Stimulated activated CD4-positive, alpha-beta T cell treated with anti-CD3 and anti-CD28 coated beads, Interleukin-4, amount 100 ng/mL, for 24 hours (primary cell): ENCODE measurements at places on chromosomes 2 and 18.

- no peak for DNase-seq
Observed at GRCh38 chr18:3217948-3218647, 1.7 kb downstream of the MYOM1 start.

DNA sequence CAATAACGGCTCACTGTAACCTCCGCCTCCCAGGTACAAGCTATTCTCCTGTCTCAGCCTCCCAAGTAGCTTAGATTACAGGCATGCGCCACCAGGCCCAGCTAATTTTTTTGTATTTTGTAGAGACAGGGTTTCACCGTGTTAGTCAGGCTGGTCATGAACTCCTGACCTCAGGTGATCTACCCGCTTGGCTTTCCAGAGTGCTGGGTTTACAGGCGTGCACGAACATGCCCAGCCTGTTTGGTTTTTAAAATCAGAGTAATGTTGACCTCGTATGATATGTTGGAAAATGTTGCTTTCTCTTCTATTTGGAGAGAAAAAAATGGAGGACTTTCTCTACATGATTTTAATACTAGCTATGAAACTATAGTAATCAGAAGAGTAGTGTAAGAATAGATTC lies 386.2 kb downstream of the PTH2R start:
- DNase-seq: no peak

DNA sequence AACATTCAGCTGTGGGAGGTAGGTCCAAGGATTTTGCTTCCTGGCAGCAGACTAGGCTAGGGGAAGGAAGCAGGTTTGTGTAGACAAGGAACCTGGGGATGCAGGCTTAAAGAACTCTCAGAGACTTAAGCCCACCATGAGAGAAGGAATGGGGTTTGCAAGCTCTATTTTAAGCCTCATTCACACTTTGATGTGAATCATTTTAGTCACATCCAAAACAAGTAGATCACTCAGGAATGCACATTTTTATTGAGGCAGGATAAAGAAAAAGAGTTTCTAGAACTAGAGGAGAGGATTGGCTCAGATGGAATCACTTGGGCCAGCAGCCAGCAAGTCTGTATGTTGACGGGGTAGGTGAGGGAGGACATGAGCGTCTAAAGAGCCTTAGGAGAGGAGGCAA lies 3.3 kb upstream of the NAPG start:
- DNase-seq: no peak

- no peak for DNase-seq
Observed at GRCh38 chr18:8356001-8356400, 253.2 kb upstream of the RAB12 start.

DNA sequence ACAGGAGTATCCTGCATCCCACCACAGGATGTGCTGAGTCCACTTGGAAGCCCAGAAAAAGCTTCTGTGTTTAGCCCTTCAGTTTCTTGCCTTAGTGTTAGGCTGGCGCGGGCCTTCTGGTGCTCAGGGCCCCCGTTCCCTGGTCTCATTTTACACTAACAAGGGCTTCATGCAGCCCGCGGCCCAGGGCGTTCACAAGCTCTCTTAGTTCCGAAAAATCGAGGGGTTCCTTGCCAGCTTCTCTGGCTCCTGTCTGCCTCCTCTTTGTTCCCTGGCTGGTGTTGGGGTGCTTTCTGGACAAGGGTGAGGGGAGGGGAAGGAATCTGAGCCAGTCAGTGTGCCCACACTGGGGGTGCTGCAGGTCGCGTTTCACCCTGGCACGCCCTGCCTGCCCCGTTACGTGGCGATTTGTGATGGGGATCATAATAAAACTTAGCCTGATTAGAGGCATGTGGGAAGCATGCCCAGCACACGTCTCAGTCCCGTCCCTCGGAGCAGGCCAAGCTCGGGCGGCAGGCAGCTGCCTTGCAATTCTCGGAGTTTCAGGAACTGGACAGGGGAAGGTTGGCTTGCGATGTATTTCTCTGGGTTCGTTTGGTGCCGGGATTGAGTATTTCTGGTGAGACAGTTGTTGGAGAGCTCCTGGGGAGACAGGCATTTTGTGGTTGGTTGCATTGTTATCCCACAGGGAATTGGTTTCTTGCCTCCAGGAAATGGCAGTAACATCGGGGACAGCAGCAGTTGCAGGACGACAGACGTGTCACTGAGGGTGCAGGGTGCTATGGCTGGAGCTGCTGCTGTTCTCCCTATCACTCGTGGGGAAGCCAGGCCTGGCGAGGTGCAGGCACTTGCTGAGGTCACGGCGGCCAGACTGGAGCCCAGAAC lies 22.9 kb downstream of the SH3BP4 start:
- no peak for DNase-seq

GRCh38 chr2:204909791-204910190 lies 364.5 kb downstream of the PARD3B start:
- DNase-seq: no peak

DNA sequence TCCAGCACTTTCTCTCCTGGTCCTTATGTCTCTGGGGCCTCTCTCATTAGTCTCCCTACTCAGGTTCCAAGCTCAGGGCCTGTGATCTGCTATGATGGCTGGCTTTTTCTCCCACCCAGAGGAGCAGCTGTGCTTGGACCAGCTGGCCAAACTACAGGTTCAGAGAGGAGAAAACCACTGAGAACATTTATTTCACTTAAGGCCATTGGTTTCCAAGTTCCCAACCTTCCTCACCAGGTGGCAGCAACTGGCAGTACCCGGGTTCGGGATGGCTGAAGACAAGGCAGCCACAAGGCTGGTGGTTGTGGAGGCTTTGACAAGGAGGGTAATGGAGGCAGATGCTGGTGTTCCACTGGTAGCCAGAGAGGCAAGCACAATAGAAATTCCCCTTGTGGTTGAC lies 29.9 kb upstream of the SELENOI start:
- DNase-seq: no peak

GRCh38 chr18:8423051-8423557 lies 186.1 kb upstream of the RAB12 start:
- DNase-seq: no peak

GRCh38 chr2:207317378-207317984 lies 151.7 kb upstream of the KLF7 start:
- DNase-seq: no peak

- no peak for DNase-seq
Observed at GRCh38 chr2:182426082-182426917, 536 bp downstream of the PDE1A start.

GRCh38 chr2:65450393-65450792 lies 18.0 kb upstream of the SPRED2 start:
- DNase-seq: no peak

- no peak for DNase-seq
Observed at GRCh38 chr18:47587587-47587986, 336.1 kb upstream of the SKOR2 start.

DNA sequence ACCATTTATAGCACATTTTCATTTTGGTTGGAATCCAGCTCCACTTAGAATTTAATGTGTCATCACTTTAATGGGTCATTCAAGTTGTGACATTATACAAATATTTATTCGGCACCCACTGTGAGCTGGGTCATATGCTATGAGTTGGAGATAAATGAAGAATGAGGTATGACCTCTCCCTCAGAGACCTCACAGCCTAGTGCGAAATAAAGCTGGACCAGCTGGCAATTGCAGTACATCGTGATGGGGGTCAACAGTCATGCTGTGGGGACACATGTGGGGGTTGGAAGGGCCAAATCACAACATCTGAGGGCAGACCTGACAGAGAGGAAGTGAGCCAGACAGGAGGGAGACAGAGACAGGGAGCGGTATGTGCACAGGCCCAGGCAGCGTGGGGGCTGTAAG lies 175.4 kb downstream of the MAIP1 start:
- no peak for DNase-seq

GRCh38 chr2:88764850-88765153 lies 73.3 kb downstream of the RPIA start:
- no peak for DNase-seq

DNA sequence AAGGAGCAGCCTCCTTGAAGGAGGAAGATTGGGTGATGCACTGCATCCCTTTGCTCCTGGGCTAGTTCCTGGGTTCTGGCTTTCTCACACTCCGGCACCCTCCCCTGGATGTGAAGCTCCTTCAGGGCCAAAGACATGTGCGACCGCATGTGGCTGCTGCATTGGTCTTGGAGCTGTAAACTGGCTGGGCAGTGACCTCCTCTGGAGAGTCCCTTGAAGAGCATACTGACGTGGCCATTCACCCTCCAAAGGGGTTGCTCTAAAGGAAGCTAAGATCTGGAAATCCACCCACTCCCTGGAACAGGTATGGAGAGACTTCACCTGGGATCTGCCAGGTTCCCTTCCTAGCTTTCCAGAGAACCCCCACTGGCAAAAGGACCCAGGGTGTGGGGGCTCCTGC lies 62.1 kb downstream of the TMEM17 start:
- no peak for DNase-seq

DNA sequence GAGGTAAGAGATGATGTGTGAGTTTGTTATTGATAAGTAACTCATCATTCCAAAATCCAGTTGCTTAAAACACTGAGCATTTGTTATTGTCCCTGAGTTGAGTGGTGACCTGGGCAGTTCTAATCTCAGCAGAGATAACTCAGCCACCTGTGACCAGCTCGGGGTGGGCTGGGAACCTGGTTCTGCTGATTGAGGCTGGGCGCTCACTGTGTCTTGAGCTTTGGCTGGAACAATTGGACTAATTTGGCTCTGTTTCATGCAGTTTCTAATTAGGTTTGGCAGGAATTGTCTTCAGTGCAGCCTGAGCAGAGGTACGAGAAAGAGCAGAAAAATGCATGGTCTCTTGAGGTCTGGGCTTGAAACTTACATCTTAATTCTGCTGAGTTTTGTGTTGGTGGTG lies 144.7 kb downstream of the RNF144A start:
- DNase-seq: no peak

- no peak for DNase-seq
Observed at GRCh38 chr2:33496726-33497125, 20.3 kb downstream of the RASGRP3 start.

- DNase-seq: no peak
Observed at GRCh38 chr2:130790312-130790711, 35.0 kb downstream of the AMER3 start.

GRCh38 chr18:61637319-61637718 lies 255.5 kb downstream of the RNF152 start:
- no peak for DNase-seq

- peak; percentile 20 for DNase-seq
Observed at GRCh38 chr2:232523682-232524597, 2.0 kb upstream of the CHRND start.

DNA sequence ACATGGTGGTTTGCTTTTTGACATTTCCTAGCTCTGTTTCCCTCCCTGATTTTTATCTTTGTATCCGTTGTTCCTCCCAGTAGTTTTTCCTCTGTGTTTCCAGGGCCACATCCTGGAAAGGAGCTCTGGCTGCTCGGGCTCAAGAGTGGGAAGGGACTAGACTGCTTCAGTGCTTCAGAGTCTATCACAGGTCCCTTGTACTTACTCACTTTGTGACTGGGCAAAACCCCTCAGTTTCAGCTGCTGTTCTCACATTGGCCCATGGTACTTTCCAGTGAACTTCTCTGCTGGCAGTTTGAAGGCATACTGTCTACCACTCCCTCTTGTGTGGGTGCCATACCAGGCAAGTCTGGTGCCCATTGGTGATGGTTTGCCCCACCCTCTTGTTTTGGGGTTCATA lies 7.5 kb upstream of the STAMBP start:
- peak; percentile 29 for DNase-seq

DNA sequence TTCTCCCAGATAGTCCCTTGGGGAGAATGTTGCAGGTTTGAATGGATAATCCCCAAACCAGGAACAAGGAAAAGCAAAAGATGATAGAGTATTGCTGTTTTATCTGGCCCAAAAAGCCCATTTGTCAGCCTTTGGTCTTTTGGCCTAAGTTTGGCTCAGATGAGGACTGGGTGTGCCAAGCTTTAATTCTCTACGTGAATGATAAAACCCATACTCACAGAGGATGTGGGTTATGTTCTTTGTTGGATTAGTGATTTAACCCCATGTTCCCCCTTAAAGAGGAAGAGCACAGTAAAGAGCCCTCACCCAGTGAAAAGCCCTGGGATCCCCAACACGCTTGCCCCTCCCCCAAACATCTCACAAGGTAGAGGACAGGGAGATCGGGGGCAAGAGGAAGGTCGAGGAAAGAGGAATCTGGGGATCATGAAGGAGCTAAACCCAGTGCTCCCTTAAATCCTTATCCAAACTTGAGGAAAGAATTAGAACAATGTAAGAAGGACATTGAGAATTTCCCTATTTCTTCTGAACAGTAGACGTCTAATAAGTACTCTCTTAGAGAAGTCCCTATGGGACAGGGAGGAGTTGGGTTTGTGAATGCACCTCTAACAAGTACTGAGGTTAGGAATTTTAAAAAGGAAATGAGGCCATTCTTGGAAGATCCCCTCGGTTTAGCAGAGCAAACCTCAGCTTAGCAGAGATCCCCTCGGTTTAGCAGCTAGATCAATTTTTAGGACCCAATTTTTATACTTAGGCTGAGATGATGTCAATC lies 105.0 kb downstream of the HIBCH start:
- DNase-seq: no peak

- no peak for DNase-seq
Observed at GRCh38 chr2:205658572-205658971, 23.7 kb upstream of the NRP2 start.

- DNase-seq: no peak
Observed at GRCh38 chr2:239227661-239228371, 173.0 kb downstream of the HDAC4 start.

- DNase-seq: no peak
Observed at GRCh38 chr2:115115135-115115534, 672.7 kb downstream of the DPP10 start.

DNA sequence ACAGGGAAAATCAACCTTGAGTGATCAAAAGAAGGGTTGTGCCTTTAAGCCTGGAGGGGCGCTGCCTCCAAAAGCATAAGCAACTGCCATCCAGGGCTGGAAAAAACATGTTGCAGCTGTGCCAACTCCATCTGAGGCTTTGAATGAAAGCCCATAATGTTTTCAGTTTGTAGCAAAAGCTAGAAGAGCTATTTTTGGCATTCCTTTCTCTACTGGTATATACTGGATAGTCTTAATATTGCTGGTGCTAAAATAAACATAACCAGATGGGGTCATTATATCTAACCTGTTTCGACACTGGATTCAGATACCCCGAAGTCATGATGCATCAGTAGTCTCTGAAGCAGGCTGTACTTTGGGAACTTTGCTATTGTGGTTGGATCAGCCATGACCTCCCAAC lies 25.1 kb downstream of the ANXA4 start:
- DNase-seq: no peak

DNA sequence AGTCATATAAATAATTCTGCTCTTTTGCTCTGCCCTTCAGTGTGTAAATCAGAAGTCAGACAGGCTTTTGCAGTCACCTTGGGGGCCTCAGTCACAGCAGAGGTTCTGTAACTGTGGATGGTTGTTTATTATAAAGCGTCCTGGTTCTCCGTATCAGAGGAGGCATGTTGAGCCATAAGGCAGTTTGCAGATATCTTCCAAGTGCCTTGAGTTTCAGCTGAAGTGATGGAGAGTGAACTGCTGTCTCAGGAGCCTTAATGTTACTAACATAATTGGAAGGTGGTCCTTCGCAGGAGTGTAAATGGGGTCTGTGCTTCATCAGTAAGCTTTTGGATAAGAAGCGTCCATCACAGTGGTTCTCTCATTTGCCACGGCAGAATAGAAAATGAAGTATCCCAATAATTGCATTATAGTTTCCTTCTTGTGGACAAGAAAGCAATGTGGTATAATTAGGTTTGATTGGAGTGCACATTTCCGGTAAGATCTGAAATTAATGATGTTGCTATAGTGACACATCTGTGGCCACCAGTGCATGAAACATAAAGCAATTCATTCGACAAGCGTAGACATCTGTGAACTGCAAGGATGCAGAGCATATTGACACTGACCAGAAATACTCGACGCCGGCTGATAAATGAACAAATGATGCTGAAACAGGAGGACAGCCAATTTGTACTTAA lies 112.5 kb upstream of the NFATC1 start:
- DNase-seq: no peak
